ENCODE measurements at places on chromosomes 11 and 22.

- no peak for DNase-seq
These were observed 6.1 kb downstream of the AP5B1 start for GRCh38 chr11:65774525-65775306.

DNA sequence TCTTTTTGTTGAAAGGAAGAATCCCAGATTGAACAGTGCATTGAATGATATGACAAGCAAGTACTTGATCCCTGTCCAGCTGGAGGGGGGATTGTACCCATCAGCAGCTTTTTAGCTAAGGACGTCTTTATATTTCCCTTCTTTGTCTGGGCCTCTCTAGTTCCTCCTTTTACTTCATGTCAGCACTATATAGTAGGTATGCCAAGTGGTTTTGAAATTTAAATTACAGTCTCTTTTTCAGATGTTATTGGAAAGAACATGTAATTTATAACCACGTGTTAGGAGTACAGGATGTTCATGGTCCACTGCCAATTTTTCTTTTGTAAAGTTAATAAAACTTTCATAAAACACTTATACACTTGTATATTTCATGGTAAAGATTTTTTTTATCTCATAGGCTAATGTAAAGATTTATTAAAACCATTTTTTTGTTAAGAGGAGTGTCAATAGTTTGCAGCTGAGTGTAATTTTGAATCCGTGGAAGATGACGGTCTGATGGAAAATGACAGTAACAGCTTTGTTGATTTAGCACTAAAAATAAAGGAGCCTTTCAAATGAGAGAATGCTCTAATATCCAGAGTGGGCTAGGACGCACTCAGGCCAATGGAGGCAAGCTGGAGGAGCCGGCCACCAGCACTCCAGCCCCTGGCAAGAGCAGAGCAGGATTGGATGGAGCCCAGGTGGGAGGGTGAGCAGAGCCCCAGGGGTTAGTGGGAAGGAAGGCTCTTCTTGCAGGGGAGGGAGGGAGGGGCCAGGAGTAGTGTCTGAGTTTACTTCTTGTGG, 488.3 kb downstream of the INSC start:
- DNase-seq: no peak

DNA sequence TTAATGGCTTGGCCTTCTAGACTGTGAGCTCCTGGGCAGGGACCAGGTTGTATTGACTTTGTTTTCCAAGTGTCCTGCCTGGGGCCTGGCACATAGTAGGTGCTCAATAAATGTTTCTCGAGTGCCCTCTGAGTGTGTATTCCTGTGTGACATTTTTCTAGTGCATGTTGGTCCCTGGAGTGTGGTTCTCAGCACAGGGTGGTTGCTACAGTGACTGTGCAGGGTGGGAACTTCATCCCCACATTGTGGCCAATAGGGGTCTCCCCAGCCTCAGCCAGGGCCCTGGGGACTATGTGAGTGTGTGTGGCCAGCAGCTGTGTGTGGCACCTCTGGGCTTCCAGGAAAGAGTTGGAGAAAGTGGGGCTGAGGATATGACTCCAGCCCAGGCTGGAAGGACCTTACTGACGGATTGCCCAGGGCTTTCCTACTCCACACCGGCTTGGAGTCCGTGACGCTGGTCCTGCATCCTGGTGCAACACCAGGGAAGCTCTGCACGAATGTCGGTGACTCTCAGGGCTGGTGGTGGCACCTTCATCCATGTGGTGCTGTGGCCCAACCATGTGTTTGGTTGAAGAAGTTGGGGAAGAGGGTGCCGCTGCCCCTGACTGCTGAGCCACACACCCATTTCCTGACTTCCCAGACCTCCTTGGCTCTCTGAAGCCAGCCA, 9.0 kb upstream of the MARK2 start:
- DNase-seq: no peak

DNA sequence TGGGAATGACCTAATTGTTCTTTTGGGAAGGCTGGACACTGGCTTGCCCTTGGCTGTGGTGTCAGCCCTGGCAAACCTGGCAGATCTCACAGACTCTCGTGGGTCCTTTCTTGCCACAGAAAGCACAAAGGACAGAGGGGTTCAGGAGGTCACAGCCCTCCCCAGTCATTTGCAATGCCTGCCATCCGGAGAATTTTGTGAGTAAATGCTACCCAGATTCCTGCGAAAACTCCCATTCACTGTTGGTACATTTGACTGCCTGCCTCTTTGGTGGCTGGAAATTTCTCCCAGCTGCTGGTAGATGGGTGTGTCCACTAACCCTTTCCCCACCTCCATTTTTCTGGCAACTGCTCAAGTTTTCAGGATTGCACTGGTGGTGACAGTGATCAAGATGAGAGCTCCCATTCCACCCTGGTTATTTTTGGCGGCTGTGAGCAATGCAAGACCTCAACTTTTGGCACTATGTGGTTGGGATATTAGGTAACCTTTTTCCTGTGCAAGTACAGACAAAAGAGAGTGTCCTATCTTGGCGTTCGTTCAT, 155.7 kb downstream of the NAV2 start:
- no peak for DNase-seq

DNA sequence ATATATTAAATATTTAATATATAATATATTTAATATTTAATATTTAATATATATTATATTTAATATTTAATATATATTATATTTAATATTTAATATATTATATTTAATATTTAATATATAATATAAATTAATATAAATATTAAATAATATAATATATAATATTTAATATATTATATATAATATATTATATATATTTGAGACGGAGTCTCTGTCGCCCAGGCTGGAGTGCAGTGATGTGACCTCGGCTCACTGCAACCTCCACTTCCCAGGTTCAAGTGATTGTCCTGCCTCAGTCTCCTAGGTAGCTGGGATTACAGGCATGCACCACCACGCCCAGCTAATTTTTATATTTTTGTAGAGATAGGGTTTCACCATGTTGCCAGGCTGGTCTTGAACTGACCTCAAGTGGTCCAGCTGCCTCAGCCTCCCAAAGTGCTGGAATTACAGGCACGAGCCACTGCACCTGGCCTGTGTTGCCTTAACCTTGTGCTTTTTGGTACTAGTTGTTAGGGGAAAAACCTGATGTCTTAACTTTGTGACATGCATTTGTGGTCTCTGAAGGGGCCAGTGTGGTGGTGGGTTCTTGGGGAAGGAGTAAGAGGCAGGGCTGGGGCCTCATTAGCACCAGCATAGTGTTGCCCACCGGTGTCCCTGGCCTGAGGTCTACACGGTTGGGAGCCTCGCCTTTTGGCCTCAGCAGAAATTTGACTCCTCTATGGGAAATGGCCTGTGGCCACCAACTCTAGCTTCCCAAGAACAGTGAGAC, 16.6 kb downstream of the SEC14L3 start:
- no peak for DNase-seq

GRCh38 chr11:34135439-34135838, 30.0 kb downstream of the NAT10 start:
- no peak for DNase-seq

- no peak for DNase-seq
These were observed 390.6 kb downstream of the SOX6 start for GRCh38 chr11:15965562-15966250.

DNA sequence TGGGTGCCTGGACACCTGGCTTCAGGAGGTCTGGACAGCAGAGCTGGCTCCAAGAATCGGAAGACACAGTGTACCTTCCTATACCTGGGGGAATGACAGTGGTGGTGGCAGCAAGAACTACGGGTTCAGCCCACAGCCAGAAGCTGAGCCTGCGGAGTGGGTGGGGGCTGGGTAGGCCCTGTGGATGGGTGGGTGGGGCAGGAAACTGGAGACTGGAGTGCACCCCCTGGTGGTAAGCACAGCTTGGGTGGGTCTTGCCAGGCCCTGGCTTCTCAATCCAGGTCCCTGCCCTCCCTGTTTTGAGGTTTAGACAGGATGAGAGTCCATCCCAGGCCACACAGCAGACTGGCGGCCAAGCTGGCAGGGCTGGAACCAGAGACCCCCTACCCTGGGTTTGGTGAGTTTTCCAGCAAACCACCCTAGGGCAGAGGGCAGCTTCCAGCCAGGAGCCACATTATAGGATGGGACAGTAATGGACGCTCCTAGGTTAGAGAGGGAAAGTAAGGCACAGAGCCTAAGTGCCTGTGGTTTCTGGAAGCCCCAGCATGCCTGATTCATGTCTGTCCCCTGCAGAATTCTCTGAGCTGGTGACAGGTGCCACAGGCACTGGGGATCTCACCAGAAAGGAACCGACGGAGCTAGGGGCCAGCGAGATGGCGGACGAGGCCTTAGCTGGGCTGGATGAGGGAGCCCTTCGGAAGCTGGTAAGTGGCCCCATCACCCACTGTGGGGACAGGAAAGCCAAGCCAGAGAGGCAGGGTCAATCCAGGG, 1.7 kb downstream of the SMTN start:
- no peak for DNase-seq

DNA sequence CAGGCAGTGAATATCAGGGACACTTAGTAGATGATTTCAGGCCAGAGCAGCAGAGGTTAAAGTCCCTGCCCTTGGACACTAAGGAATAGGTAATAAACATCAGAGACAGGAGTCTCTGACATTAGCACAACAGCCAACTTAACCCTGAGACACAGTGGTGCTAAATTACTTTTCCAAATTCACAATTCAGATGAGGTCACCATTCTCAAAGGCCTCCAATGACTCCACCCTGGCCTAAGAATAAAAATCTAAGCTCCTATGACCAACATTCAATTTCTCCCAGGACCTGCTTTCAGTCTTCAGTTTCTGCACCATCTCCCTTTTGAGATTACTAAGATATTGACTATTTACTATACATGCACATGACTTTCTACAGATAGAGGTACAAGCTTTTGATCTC, 42.0 kb downstream of the BLID start:
- DNase-seq: no peak

Data from activated B cell treated with CpG ODN at 0.5 μM for 24 hours (primary cell).